Renal cortex interstitium (tissue), 15 donors: ENCODE measurements at places on chromosomes 3 and 15.

DNA sequence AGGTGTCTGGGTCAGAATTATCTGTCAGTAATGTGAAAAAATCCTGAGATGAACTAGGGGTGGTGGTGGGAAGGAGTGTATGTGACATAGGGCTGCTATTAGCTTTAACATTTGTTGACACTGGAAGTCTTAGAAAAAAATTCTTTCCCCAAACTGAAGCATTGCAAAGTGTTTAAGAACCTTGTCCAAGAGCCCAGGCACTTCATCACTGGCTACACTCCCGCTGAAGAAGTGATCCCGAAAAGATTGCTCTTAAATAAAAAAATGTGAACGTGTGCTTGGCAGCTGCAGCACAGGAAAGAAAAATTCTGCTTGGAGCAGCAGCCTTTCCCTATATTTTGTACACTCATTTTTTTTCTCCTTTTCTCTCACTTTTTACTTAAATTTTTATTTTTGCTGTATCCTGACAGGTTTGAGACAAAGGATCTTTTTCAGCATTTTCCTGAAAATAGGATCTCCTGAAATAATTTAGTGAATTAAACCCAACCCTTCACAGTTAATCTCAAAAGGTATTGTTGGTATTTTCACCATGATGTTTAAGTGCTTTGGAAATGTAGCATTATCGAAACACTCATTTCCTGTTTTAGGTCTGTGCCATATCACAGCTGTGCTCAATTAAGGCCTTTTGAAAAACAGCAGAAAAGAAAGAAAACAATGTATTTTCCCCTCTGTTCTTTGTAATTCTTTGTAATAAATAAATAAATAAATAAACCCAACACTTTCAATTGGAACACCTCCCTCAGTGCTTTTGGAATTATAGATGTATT, 477.6 kb downstream of the ZNF385D start:
- DNase-seq: no peak

DNA sequence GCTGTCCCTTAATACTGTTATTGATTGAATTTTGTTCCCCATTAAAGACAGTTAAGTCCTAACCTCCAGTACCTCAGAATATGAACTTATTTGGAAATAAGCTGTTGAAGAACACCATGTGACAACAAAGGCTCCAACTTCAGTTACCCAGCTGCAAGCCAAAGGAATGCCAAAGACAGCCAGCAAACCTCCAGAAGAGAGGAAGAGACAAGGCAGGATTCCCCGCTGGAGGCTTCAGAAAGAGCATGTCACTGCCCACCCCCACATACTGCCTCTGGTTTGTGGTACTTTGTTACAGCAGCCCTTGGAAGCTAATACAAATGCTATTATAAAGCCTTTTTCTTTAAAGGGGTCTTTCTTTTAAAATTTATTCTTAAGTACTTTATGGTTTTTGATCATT, 18.4 kb upstream of the NEK10 start:
- DNase-seq: no peak

GRCh38 chr15:79680720-79681119, 216.1 kb downstream of the MTHFS start:
- no peak for DNase-seq

DNA sequence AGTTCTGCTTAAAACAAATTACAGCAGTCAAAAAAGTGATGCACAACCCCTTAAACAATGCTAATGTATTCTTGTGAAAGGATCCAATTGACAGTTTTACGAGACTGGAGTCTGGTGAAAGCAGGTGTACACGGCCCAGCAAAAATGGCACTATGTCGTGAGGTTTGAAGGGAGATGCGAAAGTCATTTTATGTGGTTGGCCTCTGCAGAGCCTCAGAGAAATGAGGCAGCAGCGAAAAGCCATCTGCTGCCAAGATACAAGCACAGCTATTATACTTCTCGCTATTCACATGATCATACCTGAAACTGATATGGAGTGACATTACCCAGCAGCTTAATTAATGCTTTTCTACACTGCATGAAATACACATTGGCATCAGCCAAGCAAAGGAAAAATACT, 36.4 kb downstream of the MECOM start:
- no peak for DNase-seq

GRCh38 chr3:192855434-192855833, 62.2 kb downstream of the MB21D2 start:
- DNase-seq: no peak

- no peak for DNase-seq
Measured at GRCh38 chr3:175526191-175526590, 667.1 kb downstream of the NAALADL2 start.

DNA sequence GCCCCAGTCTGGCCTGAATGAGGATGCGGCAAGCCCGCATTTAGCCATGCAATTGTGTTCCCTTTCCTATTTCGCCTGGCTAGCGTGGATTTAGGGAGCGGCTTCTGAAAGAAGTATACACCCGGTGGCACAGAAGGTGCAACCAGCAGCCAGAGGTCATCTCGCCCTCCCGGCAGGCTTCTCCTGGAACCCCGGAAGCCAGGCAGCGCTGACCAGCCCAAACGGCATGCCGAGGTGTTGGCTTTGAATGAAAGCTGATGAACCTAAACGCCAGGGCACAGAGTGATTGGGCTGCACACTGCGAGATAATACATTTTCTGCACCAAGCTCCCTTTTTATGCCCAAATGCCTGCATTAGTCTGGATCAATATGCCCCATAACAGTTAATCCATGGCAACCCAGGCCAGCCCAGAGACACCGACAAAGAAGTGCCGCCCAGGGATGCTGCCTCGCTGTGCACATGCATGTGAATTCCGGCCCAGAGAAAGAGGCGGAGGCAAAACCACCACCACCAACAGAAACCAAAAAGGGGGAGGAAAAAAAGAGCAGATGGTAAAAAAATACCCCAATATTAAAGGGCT, 1.4 kb downstream of the SRGAP3 start:
- peak; percentile 18 for DNase-seq

DNA sequence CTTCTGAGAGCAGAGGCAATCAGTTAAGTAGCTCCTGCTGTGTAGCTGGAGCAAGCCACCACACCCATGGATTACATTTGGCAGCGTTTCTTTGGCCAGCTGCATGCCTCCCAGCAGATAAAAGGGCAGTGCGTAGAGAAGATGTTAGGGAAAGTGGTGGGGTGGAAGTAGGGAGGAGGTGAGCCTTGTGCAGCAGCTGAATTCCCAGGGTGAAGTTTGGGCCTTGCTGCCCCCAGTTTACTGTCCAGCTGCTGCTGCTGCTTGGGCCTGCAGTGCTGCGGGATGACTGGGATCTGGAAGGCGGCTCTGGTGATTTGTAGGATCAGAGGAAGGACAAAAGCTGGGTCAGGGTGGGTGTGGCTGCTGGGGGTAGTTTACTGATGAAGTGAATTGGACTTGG, 318.7 kb upstream of the C2CD4B start:
- no peak for DNase-seq
